ENCODE measurements at places on chromosomes 3 and 15.

GRCh38 chr3:177620073-177620472 is 422.8 kb upstream of the TBL1XR1 start:
- no peak for DNase-seq

DNA sequence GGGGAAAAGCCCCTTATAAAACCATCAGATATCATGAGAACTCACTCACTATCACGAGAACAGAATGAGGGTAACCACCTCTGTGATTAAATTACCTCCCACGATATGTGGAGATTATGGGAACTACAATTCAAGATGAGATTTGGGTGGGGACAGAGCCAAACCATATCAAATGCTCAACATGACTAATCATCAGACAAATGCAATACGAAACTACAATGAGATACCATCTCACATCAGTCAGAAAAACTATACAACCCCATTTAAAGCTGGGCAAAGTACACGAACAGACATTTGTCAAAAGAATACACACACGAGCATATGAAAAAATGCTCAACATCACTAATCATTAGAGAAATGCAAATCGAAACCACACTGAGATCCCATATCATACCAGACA is 67.7 kb downstream of the SCAPER start:
- no peak for DNase-seq

DNA sequence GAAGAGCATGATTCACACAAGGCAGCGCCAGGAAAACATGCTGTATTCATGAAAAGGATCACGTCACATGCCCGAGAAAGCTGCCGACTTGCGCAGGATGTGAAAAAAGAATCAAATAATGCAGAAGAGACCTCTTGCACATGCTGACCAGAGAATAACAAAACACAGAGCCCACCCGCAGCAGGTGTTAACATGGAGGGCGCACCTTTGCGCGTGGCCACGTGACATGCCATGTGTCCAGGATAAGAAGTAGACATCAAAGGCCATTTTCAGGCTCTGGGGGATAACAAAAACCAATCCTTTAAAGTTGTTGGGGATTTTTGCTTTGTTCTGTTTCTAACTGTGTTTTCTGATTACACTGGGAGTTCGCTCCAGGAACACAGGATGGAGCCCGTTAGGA is 1332.8 kb downstream of the ZPLD1 start:
- DNase-seq: no peak

DNA sequence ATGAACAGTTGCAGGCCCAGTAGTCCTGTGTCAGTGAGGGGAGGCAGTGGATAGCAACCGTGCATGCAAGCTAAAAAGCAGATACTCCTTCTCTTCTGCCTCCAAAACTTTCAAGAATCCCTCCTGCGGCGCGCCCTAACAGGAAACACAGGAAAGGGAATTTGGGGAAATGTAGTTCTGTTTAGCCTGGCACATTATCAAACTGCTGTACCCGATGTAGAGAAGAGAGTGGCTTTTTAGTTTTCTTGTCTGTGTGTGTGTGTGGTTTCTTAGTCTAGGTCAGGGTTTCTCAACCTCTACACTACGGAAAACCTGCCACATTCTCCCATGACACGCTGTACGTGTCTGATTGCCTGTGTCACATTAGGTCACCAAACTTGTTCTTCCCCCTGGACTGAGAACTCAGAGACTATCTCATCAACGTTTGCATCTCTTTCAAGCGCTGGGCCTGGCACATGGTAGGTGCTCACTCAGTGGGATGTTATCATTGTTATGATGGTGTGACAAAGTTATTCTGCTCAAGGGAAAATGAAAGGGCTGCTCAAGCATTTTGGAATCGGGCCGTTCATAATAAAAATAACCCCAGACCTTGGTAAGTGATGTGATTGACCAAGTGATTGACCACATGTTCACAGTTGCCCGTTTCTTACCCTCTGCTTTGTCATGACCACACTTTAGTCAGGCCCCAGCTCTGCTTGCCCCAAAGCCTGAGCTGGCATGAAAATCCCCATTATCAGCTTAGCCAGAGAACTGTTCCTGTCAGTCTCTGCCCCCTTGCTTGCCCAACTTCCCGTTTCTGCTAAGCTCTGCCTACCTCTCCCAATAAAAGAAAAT is 33.2 kb downstream of the TM4SF4 start:
- no peak for DNase-seq

DNA sequence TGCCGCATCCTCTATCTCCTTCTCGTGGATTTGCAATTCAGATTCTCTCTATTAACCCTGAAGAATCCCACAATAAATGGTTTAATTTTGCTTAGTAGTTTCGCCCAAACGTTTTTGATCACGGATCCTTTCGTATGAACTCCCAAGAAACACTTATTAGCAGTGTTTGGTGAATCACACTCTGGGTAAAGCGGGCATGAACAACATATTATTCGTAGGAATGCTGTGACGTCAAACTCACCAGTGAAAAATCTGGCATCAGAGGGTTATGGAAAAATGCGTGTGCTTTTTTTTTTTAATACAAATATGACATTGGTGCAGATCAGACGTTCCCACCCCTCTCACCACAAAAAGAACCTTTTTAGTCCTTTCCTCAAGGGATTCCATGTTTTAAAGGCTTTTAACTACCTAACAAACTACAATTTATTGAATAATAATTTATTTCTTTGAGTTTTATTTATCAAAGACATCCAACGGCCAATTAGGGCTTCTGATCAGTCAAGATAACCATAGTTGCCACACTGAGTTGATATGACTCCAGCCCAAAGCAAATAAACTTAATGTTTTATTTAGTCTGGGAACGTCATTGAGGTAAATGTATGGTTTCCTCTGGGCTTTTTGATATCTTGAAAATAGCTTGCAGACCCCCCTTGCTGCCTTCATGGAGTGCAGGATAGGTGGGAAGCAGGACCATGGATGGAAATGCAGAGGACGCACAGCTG is 45.5 kb upstream of the CGNL1 start:
- DNase-seq: no peak

DNA sequence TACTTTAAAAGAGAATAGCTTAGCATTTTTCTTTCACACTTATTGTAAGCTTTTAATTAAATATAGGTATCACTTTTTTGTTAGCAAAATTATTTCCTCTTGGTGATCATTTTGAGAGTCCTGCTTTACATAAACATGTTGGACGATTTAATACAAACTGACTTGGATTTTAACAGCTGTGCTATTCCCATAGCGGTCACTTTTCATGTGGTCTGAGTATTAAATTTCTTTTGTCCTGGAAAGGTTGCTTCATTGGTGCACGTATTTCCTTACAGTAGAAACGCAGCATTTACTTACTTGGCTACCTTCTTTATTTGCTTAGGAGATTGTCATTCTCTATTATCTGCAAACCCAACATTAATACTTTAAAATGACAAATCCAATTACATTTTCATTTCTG is 109.4 kb downstream of the ATG7 start:
- DNase-seq: no peak

DNA sequence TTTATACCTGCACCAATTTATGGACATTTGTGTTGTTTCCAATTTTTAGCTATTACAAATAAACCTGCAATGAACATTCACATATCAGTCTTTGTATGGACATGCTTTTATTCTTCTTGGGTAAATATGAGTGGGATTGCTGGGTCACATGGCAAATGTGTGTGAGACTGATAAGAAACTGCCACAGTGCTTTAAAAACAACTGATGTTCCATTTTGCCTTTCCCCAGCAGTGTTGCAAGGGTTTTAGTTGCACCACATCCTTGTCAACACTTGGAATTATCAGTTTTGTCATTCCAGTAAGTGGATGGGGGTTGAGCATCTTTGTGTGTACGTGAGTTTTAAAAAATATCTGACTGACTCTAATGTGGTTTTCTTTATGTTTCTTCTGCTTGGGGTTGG is 191.2 kb downstream of the PLCL2 start:
- DNase-seq: no peak

All from activated T-cell treated with anti-CD3 and anti-CD28 coated beads for 48 hours (primary cell).